T-cell (primary cell): ENCODE measurements at places on chromosomes 12 and 14.

DNA sequence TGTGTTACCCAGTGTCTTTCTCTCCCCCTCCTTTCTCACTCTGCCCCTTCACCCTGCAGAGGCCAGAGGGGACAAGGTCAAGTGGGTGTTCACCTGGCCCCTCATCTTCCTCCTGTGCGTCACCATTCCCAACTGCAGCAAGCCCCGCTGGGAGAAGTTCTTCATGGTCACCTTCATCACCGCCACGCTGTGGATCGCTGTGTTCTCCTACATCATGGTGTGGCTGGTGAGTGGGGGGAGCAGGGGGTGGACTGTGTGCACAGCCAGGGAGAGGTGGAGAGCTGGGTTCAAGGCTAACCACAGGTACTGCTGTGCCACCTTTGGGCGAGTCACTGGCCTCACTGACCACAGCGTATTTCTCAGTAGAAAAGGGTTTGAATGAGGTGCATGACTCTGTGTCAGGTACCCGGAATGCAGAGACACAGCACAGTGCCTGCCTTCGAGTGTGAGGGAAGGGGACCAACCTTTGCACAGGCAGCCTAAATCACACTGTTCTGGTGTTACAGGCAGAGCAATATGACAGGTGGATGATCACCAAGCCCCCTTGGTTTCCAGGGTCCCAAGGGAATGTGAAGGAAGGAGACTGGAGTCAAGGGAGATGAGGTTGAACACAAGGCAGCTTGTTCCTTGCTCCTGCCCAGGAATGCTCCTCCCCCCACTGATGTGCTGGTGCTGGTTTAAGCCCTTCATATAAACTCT lies 30.8 kb upstream of the RIN3 start:
- no peak for DNase-seq
- H3K4me1 ChIP-seq: no peaks in the 10 kb centered on the region
- H3K27ac ChIP-seq: no peak overlapping the region

DNA sequence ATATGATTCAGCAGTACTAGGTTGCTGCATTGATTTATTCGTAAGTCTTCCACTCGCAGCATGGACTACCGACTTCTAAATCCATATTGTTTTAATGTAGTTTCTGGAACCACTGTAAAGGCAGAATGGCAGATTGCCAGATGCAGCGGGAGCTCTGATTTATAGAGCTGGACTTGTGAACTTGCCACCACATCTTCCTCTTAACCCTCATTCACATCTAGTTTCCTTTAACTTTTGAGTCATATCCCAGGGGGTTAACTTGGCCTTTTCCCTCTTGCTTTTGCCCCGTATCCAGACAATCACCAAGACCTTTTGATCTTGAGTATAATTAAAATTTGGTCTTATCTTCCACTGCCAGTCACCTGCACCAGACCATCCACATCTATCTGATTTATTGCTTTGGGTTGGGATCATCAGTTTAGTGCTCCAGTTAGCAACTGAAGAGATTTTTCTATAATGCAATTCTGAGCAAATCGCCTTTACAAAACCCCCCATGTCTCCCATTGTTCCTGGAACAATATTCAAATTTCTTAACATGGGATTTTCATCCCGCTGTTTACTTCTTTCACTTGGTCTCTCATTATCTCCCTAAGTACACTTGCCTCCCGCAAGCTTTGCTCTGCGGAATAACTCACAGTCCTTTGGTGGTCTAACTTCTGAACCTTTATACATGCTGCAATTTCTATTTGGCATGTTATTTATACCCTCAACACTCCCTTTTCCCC lies 130.5 kb downstream of the ACSS3 start:
- H3K27ac ChIP-seq: no peak overlapping the region
- no peaks in the 10 kb centered on the region for H3K36me3 ChIP-seq
- no peak overlapping the region for H3K4me3 ChIP-seq
- H3K27me3 ChIP-seq: no peaks in the 10 kb centered on the region
- DNase-seq: no peak

DNA sequence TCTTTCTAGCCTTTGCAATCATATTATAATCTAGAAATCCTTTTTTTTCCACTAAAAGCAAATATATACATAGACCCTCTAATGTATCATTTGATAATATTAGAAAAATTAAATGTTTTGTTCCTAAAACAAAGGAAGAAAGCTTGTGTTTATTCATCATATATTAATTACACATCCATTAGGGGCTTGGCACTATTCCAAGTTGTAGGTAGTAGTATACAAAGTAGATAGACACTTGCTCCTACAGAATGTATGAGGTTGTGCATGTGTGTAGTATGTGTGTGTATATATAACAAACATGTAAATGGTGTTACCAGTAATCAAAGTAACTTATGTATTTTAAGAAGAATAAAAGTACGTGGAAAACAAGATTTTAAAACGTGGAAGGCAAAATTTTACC lies 15.0 kb upstream of the KCNMB4 start:
- no peak overlapping the region for H3K27ac ChIP-seq
- no peaks in the 10 kb centered on the region for H3K27me3 ChIP-seq
- no peak overlapping the region for H3K4me3 ChIP-seq
- H3K36me3 ChIP-seq: peaks cover 15% of the 10 kb centered on the region
- DNase-seq: no peak

- no peaks in the 10 kb centered on the region for H3K27me3 ChIP-seq
- H3K4me3 ChIP-seq: no peak overlapping the region
- H3K27ac ChIP-seq: no peak overlapping the region
Measured at GRCh38 chr14:90659156-90659555, 157.1 kb downstream of the TTC7B start.

DNA sequence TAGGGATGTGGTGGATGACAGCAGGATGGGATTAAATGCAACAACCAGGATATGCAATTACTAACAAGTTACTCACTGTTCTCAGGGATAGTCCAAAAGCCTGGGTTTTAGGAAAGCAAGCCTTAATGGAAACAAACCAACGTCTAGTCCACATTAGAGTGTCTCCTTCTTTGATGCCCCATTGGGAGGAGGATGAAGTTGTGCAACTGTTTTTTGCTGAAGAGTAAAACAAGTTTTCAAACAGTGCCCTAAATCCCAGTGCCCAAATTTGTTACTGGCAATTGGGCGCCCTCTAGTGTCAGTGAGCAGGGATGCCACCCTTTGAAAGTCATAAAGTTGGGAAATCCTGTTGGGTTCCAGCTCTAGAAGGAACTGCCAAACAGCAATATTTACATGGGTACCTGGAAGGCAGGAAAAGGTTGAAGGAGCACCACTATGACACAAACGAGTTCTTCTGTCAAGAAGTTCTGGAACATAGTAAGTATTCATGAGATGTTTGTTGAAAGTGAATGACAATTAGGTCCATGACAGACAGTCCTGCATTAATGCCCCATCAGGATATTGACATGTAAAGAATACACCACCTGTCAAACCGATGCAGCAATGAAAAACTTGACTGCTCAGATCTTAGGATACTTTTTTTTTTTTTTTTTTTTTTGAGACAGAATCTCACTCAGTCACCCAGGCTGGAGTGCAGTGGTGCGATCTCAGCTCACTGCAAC lies 11.1 kb upstream of the DPF3 start:
- H3K36me3 ChIP-seq: no peaks in the 10 kb centered on the region
- H3K4me1 ChIP-seq: no peaks in the 10 kb centered on the region
- H3K4me3 ChIP-seq: no peak overlapping the region
- no peaks in the 10 kb centered on the region for H3K27me3 ChIP-seq
- no peak overlapping the region for H3K27ac ChIP-seq

GRCh38 chr14:75303381-75303789 lies 24.8 kb downstream of the FOS start:
- DNase-seq: no peak
- H3K27me3 ChIP-seq: no peaks in the 10 kb centered on the region
- no peak overlapping the region for H3K27ac ChIP-seq
- no peaks in the 10 kb centered on the region for H3K36me3 ChIP-seq
- no peak overlapping the region for H3K4me3 ChIP-seq

DNA sequence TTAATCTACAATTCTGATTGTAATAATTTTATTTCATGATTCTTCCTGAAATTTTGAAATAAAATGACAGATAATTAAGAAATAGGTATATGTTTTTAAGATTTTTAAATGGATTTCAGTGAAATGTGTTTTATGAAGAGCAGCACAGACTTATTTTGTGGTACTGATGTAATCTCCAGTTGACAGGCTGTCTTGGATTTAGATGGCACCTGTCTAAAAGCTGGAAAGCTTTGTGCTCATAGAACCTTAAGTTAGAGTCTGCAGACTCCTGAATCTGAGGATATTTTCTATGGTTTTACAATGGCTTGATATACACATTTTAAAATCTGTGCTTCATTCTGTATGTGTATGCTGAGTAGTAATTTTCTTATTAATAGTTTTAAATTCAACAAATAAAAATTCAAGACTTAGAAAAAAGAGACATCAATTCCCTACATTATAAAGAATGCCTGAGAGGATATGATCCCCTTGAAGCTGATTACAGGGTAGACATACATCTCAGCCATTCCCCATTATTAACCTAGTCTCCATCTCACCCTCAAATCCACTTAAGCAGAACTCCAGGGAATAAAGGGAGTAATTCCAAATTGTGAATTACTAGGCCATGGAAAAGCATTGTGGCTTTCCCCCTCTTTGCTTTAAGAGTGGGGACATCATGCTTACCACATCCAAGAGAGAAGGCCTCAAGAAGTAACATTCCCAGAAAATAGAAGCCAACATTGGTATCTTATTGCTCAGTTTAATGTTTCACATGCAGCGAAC lies 33.7 kb upstream of the ACSS3 start:
- no peaks in the 10 kb centered on the region for H3K36me3 ChIP-seq
- DNase-seq: no peak
- H3K4me1 ChIP-seq: no peaks in the 10 kb centered on the region
- no peak overlapping the region for H3K4me3 ChIP-seq
- no peak overlapping the region for H3K27ac ChIP-seq

DNA sequence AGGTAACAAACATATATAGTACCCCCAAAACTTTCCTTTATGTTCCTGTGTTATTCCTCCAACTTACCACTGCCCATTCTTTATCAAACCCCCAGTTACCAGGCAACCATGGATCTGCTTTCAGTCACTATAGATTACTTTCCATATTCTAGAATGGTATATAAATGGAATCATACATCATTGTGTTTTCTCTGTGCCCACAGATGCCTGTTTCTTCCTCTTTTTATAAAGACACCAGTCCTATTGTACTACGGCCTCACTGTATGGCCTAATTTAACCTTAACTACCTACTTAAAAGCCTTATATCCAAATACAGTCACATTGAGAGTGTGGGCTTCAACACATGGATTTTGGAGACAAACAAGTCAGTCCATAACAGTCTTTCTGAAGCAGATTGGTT lies 2.6 kb downstream of the TAS2R14 start:
- H3K36me3 ChIP-seq: no peaks in the 10 kb centered on the region
- H3K4me1 ChIP-seq: no peaks in the 10 kb centered on the region
- no peak overlapping the region for H3K4me3 ChIP-seq
- no peak for DNase-seq
- H3K27me3 ChIP-seq: no peaks in the 10 kb centered on the region
- H3K27ac ChIP-seq: no peak overlapping the region

DNA sequence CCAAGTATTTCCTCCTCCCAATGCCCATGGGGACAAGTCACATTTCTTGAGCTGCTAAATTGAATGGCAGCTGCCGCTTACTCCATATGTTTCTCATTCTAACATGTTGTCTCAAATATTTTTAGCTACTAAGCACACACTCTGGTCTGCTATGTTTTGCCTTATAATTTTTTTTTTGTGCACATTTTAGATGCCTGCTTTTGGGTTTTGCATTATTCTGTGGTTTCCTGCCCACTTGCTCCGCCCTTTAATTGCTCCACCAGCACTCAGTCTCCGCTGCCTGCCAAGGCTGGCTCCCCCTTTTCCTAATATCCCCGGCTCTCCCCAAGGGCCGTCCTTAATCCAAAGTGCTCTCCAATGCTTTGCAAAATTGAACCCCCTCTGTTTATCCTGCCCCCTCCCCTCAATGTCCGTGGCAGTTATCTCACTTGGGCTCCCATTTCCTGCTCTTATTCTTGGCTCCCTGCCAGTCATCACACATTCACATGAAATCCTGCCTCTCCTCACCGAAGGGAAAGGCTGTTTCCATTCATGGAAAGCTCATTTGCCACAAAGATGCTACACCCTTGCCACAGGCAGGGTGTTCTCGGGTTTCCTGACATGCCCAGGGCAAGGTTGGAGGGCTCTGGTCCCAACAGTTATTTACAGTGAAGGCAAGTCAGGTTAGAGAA lies 79.4 kb downstream of the C12orf75 start:
- no peaks in the 10 kb centered on the region for H3K36me3 ChIP-seq
- H3K27ac ChIP-seq: no peak overlapping the region
- DNase-seq: no peak
- H3K4me3 ChIP-seq: peak overlapping the region; percentile 7

GRCh38 chr14:74286736-74287135 lies 16.0 kb downstream of the ABCD4 start:
- peaks cover 68% of the 10 kb centered on the region for H3K36me3 ChIP-seq
- no peaks in the 10 kb centered on the region for H3K27me3 ChIP-seq
- no peak overlapping the region for H3K27ac ChIP-seq
- DNase-seq: no peak
- no peak overlapping the region for H3K4me3 ChIP-seq
- H3K4me1 ChIP-seq: no peaks in the 10 kb centered on the region

DNA sequence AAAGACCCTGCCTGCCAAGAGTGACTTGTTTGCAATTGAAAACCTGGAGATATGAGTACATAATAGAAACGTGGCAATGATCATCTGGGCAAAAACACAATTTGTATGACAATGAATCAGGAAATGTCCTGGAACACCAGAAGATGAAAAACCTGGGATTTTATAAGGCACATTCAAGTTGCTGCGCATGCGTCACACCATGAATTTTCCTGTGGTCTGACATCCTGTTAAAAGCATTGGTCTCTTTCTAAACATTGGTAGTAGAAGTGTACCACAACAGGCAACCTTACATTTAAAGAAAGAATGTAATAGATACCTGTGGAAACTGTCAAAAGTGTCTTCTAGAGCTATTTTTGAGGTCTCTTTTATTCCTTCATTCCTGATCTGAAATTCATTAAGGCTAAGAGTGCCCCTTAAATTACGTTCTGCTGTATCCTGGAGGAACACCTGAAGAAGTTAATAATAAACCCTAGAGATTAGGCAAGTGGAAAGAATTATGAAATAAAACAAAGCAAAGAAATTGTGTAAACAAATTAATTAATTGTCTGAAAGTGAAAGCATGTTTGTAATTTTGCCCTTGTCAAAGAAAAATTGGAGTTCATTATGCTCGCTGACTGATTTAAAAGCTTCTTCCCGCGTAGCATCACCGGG lies 676.5 kb downstream of the DIO2 start:
- no peaks in the 10 kb centered on the region for H3K4me1 ChIP-seq
- no peaks in the 10 kb centered on the region for H3K36me3 ChIP-seq
- DNase-seq: no peak

DNA sequence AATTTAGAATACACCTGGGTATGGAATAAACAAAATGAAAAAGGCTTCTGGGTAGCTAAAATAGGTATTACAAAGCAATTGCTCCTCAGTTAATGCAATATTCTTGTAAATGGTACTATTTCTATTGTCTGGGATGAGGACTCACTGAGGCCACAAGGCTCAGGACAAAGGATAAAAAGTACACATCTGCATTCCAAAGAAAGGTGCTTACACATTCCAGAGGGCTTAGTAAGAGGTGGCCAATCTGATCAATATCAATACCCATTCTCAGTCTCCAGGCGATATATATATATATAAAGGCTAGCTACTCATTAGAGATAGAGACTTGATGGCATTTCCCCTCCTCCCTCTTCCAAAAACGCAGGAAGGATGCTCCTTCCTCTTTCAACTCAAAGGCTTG lies 43.8 kb downstream of the ATXN7L3B start:
- no peak overlapping the region for H3K27ac ChIP-seq
- no peak overlapping the region for H3K4me3 ChIP-seq
- DNase-seq: no peak
- no peaks in the 10 kb centered on the region for H3K36me3 ChIP-seq

GRCh38 chr12:118237052-118237665 lies 101.2 kb downstream of the PEBP1 start:
- H3K36me3 ChIP-seq: peaks cover 40% of the 10 kb centered on the region
- H3K4me3 ChIP-seq: no peak overlapping the region
- no peaks in the 10 kb centered on the region for H3K4me1 ChIP-seq
- H3K27me3 ChIP-seq: no peaks in the 10 kb centered on the region
- no peak overlapping the region for H3K27ac ChIP-seq
